T-helper 17 cell (primary cell): ENCODE measurements at places on chromosomes 6 and 20. TPM values are rescaled to one million over a fixed set of nuclear protein-coding genes. Genes with fewer than 3 reads are reported as not detected.

DNA sequence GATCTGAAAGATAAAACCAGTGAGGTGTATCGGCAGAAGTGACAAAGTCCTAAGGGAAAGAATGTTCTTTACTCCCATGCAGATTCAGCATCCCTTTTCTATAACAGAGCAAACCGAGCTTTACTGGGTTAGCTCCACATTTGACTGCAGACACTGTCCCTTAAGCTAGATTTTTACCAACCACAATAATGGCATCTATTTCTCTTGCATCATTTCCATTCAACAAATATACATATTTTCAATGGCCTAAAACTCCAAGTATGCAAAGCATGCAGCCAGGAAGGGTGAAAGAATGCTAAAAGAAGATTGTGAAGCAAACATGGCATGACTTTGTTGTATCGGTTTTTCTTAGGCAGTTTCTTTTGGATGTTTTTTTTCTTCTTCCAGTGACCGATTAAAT lies 255.4 kb downstream of the OGFRL1 start:
- no peak for DNase-seq

The WASF1 gene
- 3.8 TPM for total RNA-seq

- no peak for DNase-seq
These were observed 35.9 kb downstream of the DUSP22 start for GRCh38 chr6:328136-328670.

The DPPA5 gene
- total RNA-seq, result not detected

The AGER gene
- total RNA-seq, result 22.2 TPM

The HSD17B8 gene
- 11.9 TPM for total RNA-seq

DNA sequence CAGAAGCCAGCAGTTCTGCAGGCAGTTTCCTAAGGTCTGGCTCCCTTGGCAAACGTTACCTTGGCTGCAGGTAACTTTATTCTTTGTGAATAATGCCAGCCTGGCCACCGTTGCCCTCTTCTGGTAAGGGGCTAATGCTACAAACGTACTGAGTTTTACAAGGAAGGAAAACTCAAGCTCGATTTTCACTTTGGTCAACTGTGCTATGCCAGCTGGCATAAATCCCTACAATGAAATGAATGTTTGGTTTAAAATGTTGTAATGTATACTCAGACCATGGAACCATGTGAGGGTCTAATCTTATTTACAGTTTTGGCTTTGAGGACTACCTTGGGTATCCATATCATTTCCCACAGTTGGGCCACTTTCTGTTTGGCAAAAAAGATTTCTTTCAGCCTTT lies 101.4 kb downstream of the SLX4IP start:
- no peak for DNase-seq

The GPX5 gene
- total RNA-seq, result not detected

GRCh38 chr6:116556814-116557415 lies 3.4 kb downstream of the CALHM4 start:
- DNase-seq, result no peak

DNA sequence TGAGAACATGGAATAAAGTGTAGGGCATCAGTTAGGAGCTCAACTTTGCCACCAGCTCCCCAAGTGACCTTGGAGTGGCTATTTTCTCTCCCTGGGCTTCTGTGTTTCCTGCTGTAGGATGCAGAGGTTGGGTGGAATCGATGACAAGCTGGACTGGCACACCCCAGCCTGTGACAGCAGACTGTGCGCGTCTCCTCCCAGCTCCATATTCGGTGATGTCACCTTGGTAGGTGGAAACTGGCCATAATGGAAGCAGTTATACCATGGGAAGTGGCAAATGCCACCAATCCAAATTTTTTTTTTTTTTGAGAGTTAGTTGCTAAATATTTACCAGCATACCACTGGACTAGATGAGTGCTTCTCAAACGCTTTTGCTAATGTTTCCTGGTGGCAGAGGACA lies 85.2 kb downstream of the BANF2 start:
- DNase-seq, result no peak

The C20orf144 gene
- total RNA-seq, result 0.45 TPM

The CNBD2 gene
- 11.7 TPM for total RNA-seq

DNA sequence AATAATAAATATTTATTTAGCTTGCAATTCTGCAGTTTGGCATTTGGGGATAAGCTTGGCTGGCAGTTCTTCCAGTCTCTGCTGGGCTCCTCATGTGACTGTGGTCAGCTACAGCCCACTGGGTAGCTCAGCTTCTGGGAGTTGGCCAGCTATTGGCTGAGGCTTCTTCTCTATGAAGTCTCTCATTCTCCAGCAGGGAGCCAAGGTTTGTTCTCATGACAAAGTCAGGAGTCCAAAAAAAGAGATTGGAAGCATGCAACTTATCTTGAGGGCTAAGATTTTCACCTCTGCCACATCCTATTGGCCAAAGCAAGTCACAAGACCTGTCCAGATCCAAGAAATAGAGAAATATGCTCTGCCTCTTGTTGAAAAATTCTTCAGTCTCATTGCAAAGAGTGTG lies 94.6 kb downstream of the SNAP25 start:
- DNase-seq, result no peak

DNA sequence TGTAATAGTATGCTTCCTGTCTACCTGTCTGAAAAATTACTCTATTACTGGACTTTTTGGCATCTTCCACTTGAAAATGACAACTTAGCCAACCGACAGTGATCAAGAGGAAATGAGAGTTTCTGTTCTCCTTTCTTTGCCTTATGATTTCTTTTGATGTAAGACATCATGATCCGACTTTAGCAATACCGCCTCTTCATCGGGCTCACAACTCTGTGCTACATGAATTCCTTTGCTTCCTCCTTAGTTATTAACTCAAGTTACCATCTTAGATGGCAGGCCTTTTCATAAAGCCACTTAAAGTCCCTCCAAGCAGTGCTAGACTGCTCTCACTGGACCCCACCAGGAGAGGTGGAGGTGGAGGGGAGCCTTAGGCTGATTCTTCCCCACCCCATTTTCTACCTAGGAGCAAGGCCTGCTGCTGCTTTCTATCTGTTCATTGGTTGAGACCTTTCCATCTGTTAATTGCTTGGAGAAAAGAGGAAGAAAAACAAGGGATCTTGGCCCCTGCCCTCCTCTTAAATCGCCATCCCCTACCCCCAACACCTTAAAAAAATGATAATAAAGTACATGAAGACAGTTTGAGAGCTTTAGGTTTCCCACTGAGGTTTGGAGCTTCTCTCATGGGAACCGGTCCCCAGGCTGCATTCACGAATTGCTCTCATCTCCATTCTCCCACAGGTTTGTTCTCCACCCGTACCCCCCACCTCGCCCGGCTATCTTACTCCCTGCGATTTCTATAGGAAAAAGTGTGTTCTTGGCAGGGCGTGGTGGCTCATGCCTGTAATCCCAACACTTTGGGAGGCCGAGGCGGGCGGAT lies 21.6 kb upstream of the MCM3 start:
- DNase-seq, result no peak

The RNF39 gene
- total RNA-seq, result not detected

GRCh38 chr6:129006724-129007514 lies 124.0 kb downstream of the LAMA2 start:
- no peak for DNase-seq

GRCh38 chr6:10838794-10839333 lies 525 bp upstream of the MAK start:
- no peak for DNase-seq

DNA sequence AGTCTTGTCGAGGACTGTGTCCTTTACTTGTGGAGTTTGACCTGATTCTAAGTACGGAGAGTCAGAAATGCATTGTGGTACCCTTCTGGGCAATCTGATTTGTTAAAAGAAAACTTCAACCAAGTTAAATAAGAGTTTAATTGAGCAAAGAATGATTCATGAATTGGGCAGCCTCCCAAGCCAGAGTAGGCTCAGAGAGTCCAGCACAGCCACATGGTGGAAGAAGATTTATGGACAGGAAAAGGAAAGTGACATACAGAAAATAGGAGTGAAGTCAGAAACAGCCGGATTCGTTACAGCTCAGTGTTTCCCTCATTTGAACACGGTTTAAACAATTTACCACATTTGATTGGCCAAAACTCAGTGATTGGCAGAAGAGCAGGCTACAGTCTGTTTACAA lies 329.2 kb downstream of the DHX35 start:
- no peak for DNase-seq

The RTEL1 gene
- total RNA-seq, result 30.7 TPM

The MOCS1 gene
- 0.52 TPM for total RNA-seq

GRCh38 chr6:12585497-12585958 lies 131.0 kb upstream of the PHACTR1 start:
- no peak for DNase-seq

GRCh38 chr20:35000922-35001595 lies 45.4 kb downstream of the MYH7B start:
- no peak for DNase-seq

DNA sequence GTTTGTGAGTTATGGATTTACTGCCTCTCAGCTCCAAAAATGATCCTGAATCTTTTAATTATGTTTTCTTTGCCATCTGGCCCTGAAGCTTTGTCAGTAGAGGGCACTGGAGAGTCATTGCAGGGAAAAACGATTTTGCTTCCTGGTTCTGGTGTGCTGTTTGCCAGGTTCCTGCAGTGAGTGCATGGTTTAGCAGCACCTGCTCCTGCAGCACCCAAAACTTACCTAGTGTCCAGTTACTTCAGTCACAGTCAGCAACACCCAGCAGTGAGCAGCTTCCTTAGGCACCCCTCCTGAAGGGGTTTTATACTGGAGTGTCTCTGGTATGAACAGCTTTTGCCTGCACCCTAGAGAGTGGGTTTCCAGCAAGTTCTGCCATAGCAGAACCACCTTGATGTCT lies 6.0 kb upstream of the TRIM26 start:
- DNase-seq, result no peak

GRCh38 chr6:144908004-144908403 lies 622.9 kb downstream of the UTRN start:
- DNase-seq, result no peak

GRCh38 chr6:74867291-74867690 lies 338.6 kb downstream of the COL12A1 start:
- no peak for DNase-seq

GRCh38 chr6:25050356-25050755 lies 114.6 kb upstream of the RIPOR2 start:
- DNase-seq, result no peak
